ENCODE measurements at places on chromosomes 3 and 15.

- no peak for DNase-seq
These were observed 4.0 kb upstream of the CFAP100 start for GRCh38 chr3:126390751-126391150.

GRCh38 chr3:160758929-160759577 lies 3.0 kb downstream of the PPM1L start:
- no peak for DNase-seq

GRCh38 chr15:52379395-52380106 lies 83.9 kb upstream of the MYO5C start:
- no peak for DNase-seq

GRCh38 chr15:44535523-44536301 lies 1.2 kb upstream of the EIF3J start:
- DNase-seq: no peak

- peak; percentile 44 for DNase-seq
These were observed 940 bp downstream of the BOC start for GRCh38 chr3:113212150-113212843.

DNA sequence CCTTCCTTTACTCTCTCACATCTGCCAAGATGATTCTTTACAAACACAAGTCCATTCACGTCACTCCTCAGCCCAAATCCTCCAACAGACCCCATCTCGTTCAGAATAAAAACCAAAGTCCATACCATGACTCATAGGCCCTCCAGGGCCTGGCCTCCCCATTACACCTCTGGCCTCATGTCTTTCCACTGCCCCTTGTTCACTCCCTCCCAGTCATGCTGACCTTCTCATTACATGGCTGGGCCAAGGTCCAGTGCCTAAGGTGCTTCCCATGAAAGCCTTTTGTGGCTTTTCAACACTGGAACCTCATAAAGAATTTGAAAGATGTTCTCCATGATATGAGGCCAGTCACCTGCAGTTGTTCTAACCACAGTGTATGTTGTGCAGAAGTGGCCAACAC lies 44.5 kb downstream of the NEK10 start:
- DNase-seq: no peak

DNA sequence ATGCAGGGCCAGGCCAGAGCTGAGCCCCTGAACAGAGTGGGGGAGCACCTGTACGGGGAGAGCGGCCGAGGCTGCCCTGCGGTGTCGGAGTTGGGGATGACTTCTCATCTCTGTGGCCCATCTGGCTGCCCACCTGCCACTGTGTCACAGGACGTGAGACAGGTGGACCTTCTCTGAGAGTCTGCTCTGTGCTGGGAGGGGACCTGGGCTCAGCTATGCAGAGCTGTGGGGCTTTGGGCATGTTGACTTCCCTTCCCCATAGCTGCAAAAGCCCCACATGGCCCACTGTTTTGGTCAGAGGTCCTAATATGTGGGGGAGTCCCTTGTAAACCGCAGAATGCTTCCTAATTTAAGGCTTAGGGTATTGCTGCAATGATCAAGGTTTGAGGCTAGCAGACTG lies 68.0 kb upstream of the TRPM1 start:
- no peak for DNase-seq
